ENCODE measurements at places on chromosomes 6 and 20.

GRCh38 chr6:17633465-17634188 lies 33.5 kb downstream of the FAM8A1 start:
- DNase-seq: no peak

- no peak for DNase-seq
Measured at GRCh38 chr6:74715355-74716085, 490.3 kb downstream of the COL12A1 start.

DNA sequence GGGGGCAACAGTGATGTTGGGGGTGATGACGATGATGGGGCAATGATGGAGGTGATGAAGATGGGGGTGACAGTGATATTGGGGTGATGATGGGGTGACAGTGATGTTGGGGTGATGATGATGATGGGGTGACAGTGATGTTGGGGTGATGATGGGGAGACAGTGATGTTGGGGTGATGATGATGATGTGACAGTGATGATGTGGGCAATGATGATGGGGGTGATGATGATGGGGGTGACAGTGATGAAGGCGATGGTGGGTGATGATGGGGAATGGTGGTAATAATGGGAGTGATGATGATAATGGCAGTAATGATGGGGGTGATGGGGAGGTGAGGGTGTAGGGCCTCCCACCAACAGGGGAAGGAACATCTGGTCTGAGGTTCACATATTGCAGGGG lies 150.6 kb downstream of the ERMARD start:
- DNase-seq: no peak

- DNase-seq: no peak
Measured at GRCh38 chr6:72553531-72554511, 68.0 kb upstream of the KCNQ5 start.

- no peak for DNase-seq
Measured at GRCh38 chr20:21516861-21517565, 3.1 kb upstream of the NKX2-2 start.

DNA sequence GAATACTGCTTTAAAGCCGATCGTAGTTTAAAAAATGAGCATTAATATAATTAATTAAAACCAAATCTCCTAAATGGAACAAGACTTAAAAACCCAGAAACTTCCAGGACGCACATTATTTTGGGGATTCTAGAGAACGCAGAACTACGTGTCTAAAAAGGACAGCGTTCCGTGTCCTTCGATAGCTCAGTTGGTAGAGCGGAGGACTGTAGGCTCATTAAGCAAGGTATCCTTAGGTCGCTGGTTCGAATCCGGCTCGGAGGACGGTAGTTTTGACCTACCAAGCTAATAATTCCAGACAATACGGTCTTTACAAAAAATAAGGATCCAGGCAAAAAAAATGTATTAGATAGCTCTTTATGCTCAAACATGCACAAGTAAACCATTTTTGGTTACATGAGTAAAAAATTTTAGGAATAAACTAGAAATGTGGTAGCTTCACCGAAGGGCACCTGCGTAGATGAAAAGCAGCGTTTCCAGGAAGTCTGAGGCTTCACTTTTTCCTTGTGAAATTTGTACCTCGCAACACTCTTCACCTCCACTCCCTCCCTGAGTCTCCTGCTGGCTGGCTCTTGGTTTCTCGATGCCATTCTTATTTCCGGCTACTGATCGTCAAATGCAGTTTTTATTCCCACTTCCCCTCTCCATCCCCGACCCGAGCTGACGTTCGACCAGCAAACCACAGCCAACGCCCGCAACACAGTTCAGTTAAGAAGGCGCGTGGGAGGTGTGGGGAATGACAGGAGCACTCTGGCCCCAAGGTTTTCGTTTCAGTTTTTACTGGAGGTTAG lies 19.6 kb upstream of the ABT1 start:
- DNase-seq: peak; percentile 41

DNA sequence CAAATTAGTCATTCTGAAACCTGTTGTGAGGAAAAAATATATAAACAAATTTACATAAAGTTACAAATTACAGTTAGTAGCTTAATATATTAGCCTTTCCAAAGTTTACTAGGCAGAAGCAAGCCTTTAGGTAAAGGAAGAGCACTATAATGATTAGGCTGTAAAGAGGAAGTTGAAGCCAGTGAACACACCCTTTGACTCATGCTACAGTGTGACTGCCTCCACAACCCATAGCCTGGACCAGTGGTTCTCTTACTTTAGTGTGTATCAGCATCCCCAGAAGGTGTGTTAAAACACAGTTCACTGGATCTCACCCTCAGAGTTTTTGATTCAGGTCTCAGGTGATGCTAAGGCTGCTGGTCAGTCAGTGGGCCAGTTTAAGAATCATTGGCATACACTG lies 91.4 kb upstream of the DEFB112 start:
- DNase-seq: no peak

DNA sequence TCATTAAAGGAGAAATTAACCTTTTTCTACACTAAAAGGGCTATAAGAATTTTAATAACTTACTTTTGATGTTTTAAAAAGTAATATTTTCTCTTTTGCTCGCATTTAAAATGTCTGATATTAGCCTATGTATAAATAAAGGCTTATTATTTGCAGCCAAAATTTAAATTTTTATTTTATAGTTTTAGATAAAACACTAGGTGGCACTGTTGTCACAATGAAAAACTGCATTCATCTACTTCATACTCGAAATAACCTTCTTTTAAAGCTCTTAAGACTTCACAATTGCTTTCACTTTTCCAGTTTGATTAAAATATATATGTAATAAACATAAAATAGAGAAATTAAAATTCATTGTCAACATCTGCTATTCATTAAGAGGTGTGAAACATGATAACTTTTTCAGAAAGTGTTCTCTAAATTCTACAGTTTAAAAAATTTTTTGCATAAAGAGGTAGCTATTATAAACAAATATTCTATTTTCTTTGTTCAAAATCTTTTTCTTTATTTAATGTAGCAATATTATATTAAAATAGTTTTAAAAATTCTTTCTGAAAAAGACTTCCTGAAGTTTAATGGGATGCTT lies 78.8 kb upstream of the DEFB112 start:
- no peak for DNase-seq

DNA sequence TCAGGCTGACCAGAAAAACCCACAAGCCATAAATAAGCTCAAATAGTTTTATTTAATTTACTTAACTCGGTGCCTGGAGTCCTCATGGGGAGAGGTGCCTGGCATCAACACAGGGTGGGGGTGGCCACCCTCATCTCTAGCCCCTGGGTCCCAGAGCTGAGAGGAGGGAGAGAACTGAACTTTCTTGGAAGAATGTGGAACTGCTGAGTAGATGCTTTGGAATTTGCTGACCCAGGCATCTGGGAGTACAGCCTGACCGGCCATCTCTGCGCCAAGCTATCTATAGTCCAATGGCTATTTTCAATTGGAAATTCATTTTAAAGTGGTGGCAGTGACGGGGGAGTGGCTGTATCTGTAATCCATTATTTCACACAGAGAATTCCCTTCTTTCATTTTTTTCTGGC lies 104.8 kb downstream of the CDH26 start:
- no peak for DNase-seq

- DNase-seq: no peak
Measured at GRCh38 chr6:33745548-33745947, 1.2 kb downstream of the IP6K3 start.

DNA sequence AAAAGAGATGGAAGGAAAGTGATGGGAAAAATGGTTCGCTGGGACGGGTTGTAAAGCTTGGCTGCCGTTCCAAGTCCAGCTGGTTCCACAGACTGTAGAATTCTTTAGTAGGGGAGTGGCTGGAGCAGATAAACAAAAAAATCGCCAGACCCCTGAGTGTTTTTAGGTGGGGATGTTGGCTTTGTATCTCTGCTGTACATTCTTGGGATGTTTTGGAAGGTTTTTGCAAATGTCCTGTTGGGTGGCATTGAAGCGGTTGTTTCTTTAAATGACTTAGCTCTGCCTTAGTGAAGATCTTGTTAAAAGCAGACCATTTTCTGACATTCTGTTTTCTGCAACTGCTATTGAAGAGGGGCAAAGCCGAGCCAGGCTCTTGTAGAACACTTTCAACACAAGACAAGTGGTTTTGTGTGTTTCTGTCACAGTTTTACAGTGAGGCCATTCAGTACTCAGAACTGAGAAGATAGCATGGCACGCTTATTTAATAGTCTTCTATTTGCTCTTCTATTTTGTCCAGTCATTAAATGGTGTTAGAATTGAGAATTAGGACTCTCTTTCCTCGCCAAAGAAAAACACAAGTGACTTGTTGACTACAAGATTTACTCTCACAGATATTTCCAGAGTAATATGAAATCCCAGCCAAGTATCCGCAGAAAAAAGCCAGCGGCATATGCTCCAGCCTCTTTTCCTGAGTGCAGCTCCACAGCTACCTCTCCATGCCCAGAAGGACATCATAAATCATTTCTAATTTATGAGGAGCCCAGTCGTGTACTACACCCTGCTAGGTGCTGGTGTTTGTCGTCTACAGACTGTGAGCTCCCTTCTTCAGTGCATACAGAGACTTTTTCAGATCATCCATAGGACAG lies 65.8 kb downstream of the PHACTR2 start:
- DNase-seq: no peak

- DNase-seq: no peak
Measured at GRCh38 chr6:140069576-140069975, 695.1 kb upstream of the CITED2 start.

- no peak for DNase-seq
Measured at GRCh38 chr20:23347791-23348190, 2.8 kb upstream of the NXT1 start.

Data from activated naive CD4-positive, alpha-beta T cell (primary cell).